ENCODE measurements at places on chromosomes 1 and 21.

- no peak for DNase-seq
These were observed 50.7 kb upstream of the LAMC2 start for GRCh38 chr1:183135336-183135735.

- DNase-seq, result no peak
These were observed 35.1 kb downstream of the RABGAP1L start for GRCh38 chr1:174194461-174194860.

- no peak for DNase-seq
These were observed 23.6 kb upstream of the PKP1 start for GRCh38 chr1:201259476-201260235.

DNA sequence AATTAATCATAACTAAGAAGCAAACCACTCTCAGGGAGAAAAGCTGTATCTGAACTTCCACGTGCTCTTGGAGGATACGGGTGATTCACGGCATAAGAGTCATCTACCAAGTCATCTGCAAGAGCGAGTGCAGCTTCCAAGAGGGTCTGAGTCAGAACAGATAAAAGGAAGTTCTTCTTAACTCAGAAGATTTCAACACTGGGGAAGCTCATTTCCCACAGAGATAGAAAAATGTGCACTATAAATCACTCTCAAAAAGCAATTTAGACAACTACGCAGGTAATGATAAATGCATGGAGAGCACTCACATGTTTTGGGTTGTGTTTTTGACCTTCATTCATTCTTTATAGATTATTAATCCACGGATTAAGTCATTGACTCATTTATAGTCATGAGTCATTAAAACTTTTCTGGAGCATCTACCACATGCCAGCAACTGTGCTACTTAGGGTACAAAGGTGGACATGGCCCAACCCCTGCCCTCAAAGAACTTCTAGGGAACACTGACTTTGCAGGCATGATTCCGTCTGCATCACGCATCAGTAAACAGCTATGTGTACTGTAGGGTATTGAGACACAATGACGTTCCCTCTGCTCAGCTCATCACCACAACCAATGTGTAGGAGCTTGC is 20.8 kb downstream of the KCNJ15 start:
- no peak for DNase-seq

GRCh38 chr1:167861664-167862381 is 52.1 kb downstream of the ADCY10 start:
- DNase-seq, result no peak

GRCh38 chr21:45547545-45547900 is 5.3 kb upstream of the SLC19A1 start:
- DNase-seq, result no peak

DNA sequence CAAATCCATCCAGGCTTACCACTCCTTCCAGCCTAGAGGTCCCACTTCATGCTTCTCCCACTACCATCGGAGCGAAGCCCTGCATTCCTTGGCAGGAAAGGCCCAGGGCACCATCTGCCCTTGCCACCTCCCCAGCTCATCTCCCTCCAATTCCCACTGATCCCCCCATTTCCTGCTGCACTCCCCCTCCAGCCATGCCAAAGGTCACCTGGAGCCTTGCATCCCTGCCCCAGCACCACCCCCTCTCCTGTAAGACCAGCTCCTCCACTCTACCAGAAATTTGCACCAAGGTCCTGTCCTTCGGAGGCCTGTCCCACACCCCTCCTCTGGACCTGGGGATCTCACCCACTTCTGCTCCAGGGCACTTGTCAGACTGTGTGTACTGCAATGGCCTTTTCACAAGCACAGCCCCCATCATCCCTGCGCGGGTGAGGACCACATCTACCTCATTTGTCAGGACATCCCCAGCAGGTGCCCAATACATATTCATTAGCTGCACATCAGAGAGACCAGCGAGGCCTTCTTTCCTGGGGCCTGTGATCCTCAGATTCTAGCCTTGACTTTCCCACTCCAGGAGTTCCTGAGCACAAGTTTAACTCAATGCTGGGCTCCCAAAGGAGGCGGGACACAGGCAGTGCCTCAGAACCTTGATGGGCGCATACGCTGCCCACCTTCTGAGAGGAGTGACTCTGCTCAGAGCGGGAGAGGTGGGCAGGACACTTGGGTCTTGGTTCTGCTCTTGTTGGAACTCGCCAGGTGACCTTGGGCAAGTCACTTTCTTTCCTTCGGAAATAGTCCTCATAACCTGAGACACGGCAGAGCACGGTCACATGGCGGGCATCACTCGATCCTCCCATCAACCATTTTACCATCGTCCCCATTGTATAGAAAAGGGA is 49.9 kb upstream of the EDN2 start:
- no peak for DNase-seq

DNA sequence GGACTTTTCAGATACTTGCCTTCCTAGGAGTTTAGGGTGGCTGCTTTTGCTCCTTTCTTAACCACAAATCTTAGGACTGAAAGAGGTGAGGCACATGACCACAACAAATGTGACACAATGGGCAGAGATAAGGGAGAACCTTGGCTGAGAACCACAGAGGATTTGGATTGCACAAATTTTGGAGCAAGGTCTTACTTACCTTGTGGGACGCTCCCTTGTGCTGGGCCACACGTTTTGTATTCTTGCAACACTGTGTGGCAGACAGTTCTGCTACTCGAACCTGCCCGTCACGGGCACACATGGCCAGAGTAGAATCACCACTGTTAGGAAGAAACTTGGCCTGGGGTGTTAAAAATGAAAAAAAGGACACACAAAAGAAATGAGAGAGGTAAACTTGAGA is 23.9 kb downstream of the DCAF8 start:
- no peak for DNase-seq

DNA sequence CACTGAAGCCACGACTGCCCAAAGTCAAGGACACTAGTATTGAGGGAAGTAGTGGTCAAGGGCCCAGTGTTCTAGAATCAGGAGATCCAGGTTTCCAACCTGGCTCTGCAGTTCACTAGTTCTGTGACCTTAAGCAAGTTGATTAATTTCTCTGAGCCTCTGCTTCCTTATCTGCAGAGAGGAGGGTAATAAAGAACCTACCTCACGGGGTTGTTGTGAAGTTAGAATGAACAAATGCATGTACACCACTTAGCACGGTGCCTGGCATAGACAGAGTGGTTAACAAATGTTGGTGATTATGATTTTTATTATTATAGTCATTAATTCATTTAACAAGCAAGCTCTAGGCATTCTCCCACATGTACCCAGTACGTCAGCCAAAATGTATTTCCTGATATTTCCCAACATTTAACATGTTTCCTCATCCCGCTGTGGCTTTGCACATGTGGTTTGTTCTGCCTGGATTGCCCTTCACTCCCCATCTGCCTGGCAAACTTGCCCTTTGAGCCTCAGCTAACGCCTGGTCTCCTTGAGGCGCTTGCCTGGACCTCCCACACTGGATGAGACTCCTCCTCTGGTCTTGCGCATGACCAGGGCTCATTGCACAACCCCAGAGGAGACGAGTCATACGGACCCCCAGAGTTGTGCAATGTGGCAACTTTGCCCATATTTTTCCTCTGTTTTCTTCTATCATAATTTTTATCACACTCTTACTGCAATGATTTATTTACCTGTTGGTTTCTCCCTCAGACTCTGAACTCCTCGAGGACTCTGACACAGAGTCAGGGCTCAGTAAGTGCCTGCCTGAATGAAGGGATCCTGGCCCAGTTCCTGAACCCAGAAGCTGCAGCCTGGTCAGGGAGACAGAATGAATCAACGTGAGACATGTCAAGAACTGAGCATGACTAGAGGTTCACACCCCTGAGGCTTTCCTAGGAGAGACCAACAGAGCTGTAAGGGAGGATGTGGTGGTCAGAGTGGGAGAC is 20.7 kb upstream of the MFSD2A start:
- DNase-seq, result no peak

DNA sequence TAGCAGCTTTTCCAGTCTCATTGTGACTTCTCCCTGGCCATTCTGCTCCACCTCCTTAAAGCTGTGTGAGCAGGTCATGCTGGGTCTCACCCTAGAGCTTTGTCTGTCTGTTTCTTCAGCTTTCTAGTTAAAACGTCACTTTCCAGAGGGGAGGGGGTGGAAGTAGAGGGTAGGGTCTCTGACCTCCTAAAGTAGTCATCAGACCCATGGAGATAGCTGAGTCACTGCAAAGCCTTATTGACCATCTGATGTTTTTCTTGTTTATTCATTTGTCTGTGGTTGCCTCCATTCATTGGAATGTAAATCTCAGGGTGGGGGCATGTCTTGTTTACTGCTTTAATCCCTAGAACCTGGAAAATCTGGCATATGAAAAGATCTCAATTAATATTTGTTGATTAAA is 52.7 kb downstream of the ELF3 start:
- no peak for DNase-seq

GRCh38 chr1:26700711-26701110 is 4.9 kb downstream of the ARID1A start:
- no peak for DNase-seq

GRCh38 chr1:212162635-212163034 is 122.6 kb upstream of the PPP2R5A start:
- peak; percentile 52 for DNase-seq

GRCh38 chr1:31723828-31724359 is 20.1 kb upstream of the COL16A1 start:
- DNase-seq, result peak; percentile 76

DNA sequence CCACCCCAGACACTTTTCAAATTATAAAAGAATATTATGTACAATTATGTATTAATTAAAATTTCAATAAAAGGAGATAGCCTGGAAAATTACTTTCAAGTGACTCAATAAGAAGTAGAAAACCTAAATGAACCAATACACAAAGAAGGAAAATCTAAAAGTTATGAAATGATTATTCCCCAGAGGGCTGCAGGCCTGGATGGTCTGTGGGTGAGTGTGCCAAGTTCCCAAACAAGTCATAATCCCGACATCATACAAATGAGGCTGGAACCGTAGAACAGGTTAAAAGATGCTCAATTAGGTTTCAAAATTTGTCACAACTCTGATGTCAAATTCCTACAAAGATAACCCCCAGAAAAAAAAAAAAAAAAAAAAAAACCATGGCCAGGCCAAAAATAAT is 12.7 kb downstream of the SPATC1L start:
- no peak for DNase-seq

DNA sequence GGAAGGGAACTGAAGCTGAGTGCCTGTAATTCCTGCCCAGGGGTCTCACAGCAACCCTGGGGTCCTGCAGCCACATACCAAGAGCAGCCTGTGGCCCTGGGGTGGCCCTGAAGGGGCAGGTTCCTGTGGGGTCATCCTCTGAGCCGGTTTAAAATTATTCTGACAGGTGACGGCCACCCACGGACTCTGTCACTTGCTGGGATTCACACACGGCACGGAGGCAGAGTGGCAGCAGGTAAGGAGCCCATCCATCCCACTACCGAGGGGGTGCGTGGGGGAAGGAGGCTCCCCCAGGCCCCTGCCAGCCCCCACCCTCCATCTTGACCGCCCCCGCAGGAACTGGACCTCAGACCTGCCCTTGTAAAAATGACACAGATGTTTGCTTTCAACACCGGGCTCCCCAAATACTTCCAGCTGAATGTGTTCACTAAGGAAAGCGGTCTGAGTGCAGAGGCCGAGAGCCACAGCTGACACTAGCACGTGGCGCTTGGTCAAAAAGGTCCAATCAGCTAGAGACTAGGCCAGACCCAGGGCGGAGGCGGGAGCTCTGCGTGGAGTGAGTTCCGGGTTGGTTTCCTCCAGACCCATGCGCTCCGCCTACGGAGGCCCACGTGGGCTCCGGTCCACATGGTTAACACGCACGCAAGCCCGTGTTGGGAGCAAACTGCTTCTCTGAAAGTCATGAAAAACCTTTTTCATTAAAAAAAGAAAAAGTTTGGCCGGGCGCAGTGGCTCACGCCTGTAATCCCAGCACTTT is 10.0 kb downstream of the YBEY start:
- peak; percentile 92 for DNase-seq
